HT1080 (cell line): ENCODE measurements at places on chromosomes 11 and 22. TPM values are rescaled to one million over a fixed set of nuclear protein-coding genes. Genes with fewer than 3 reads are reported as not detected.

DNA sequence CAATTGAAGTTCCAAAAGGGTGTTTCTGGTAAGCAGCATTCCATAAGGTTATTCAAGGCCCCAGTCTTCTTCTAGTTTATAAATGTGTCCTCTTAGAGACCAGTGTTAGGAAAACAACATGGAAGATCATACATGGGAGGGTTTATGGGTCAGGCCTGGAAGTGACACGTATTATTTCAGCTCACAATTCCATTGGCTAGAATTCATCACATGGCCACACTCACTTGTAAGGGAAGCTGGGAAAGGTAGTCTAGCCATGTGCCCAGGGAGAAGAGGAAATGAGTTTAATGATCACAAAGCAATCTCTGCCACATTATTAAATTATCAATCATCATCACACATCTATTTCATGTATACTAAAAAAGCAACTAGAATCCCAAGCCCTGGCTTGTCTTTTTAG, 181.7 kb upstream of the TBCEL start:
- DNase-seq = peak; percentile 42

GRCh38 chr22:49554296-49554625, 273.4 kb downstream of the BRD1 start:
- DNase-seq = no peak

- DNase-seq = no peak
These were observed 16.7 kb upstream of the CARD18 start for GRCh38 chr11:105156231-105156630.

BTG4 gene
- total RNA-seq = 0.39 TPM in 1 of 2 replicates, not detected in the other

DNA sequence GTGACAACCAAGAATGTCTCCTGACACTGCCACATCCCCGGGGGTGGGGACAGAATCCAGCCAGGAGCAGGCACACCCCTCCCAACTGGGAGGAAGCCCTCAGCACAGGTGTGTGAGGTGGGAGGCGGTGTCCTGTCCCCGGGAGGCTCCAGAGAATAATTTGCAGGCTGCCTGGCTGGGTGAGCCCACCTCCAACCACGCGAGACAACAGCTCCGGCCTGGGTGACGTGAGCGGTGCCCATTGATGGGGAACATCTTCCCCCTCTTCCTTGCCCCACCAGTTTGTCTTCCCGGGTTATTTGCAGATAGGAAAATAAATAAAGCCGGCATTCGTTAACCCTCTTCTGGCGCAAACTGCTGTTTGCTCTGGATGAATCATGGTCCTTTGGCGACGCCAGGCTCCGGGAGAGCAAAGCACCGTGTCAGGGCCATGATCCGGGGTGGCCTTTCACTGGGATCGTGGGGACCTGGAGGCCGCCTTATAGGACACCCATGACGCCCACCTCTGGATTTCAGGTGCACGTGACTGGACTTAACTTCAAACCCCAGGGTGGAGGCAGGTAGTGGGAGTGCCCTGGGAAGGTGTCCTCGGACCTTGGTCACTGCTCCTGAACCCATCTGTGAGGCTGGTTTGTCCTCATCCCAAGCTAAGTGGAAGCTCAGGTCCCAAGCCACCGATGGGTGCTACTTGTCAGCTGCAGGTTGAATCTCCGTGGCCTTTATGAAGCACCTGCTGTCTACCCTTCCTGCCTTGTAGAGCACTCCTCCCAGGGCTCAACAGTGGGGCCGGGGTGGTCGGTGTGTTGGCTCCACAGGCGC, 13.9 kb downstream of the CCND1 start:
- DNase-seq = peak; percentile 50

- peak; percentile 58 for DNase-seq
These were observed 7.7 kb downstream of the BLID start for GRCh38 chr11:122108192-122108799.

- peak; percentile 12 for DNase-seq
These were observed 65.8 kb downstream of the DEUP1 start for GRCh38 chr11:93396316-93396715.

DNA sequence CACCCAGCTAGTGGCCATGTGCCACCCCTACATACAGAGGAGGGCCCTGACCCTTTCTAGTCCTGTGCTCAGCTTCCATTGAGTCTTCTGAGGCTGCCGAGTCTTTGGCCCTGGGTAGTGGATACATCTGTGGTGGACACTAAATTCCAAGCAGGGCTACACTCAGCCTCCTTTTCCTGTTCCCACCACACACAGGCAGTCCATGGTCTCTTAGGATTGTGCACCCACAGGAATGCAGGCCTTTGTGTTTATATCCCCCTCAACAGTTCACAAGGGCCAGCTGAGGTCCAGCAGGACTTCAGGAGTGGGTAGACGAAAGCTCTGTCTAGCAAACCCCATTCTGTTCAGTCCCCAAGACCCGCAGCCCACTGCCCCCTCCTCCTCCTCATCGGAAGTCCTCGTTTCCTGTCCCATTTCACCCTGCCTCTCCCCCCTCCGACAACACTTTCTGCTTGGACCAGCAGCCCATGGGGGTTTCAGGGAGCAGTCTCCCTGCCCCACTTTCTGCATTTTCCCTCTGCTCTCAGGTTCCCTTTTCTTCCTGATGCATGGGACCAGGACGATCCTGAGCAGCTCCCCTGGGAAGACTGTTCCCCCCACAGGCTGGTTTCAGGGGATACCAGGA, 91.8 kb downstream of the SWAP70 start:
- peak; percentile 75 for DNase-seq

DNA sequence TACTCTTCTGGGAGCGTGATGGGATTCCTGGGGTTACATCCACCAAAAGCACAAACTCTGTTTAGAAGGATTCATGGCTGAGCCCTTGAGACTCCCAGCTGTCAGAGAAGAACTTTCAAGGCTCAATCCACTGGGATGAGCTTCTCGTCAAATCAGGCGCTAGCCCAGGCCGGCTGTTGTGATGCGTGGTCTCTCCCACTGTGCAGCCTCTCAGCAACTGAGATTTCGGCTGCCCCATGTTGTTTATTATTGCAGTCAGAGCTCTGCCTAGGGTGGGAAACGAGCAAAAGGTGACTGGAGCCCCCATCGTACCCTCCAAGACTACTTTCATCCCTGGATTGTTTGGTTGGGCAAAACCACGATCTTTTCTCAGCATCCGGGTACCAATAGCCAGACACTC, 251.6 kb downstream of the ETS1 start:
- DNase-seq = no peak

- DNase-seq = no peak
These were observed 52.6 kb downstream of the XRRA1 start for GRCh38 chr11:74896311-74896710.

- DNase-seq = no peak
These were observed 29.3 kb downstream of the SLN start for GRCh38 chr11:107682572-107682971.

DNA sequence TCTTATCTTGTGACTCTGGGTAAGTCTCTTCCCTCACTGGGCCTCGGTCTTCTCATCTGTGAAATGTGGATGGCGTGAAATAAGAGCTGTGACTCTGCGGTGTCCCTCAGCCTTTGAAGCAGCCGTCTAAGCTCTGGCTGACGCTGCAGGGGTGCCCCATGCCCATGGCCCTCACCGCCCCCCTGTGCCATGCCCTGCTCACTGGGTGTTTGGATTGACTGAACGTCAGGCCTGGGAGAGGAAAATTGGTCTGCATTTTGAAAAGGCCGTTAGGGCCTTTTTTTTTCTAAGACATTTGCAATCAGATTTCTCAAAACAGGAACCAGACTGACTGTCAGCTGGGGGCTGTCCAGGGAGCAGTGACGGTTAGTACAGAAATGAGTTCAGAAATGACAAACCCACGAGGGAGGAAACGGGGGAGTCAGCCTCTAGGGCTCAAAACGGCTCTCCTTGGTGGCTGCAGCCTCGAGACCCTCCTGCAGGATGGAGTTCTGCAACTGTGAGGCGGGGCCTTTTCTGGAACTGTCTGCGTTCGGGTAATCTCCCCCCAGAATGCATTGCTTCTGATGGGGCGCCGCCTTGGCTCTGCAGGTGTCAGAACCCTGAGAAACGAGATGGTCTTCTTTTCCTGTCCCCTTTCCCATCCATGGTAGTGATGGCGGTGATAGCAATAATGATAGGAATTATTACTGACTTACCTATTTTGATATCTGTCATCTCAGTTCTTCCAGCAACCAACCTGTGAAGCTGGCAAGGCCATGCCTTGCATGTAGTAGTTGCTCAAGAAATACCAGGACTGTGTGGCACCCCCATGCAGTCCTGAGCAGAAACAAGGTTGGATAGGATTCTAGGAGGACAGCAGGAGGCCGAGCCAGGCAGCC, 2.0 kb downstream of the GRK2 start:
- DNase-seq = no peak

DNA sequence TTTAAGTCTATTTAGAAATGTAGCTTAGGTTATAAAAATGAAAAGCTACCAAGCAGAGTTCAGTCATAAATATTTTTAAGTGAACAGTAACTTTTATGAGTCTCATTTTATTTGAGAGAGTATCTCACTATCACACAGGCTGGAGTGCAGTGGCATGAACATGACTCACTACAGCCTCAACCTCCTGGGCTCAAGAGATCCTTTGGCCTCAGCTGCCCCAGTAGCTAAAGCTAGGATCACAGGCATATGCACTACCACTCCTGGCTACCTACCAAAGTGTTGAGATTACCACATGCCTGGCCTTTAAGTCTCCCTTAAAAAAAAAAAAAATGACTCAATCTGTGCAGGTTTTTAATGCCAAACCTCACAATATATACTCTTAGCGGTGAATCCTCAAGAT, 34.7 kb upstream of the CLNS1A start:
- peak; percentile 71 for DNase-seq

DNA sequence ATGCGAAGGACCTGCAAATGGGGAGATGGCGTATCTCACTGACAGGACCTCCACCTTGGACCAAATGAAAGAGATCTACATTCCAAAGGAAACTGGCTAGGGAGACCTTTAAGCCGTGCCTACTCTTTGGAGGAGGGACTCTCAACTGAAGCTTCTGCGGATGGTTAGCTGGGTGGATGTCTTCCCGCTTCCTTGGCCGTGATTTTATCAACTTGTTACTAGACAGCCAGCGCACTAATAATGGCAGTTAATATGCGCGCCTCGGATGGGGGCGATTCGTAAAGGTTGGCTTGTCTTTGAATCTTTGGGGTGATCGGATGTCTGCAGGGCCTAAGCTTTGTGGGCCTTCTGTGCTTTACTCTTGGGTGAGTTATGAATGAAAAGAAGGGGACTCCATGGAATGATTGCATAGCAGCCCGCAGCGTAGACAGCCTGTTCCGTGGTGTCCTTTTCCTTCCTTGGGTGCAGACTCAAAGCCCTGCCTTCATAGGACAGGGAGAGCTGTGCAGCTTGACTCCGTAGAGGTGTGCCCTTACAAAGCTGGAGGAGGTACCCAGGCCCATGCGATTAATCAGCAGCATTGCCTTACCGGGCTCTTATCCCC, 1.5 kb downstream of the ZNRF3 start:
- no peak for DNase-seq

- no peak for DNase-seq
These were observed 65.7 kb downstream of the ABTB2 start for GRCh38 chr11:34292111-34292510.

- no peak for DNase-seq
These were observed 1295.0 kb downstream of the JRKL start for GRCh38 chr11:97684486-97685439.

APOL5 gene
- not detected in 2 replicates for total RNA-seq

- DNase-seq = no peak
These were observed 22.0 kb downstream of the GAB2 start for GRCh38 chr11:78395597-78395996.

DNA sequence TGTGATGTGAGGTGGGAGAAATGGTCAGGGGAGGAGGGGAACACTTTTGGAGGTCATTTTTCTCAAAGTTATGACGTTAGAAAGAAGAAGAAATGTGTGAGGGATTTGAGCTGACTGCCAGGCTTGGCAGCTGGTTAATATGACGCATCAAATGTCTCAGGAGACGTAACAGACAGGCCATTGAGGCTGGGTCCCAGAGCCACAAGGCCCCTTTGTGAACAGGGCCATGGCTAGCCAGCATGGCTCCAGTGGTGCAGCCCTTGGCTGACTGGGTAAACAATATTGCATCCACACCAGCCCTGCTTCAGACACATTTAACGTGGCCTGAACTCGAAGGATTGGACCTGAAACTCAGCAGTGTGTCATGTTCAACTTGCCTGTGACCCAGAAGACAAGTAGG, 34.3 kb downstream of the AMOTL1 start:
- no peak for DNase-seq

GRCh38 chr11:130623670-130624668, 175.5 kb downstream of the ADAMTS15 start:
- no peak for DNase-seq

DNA sequence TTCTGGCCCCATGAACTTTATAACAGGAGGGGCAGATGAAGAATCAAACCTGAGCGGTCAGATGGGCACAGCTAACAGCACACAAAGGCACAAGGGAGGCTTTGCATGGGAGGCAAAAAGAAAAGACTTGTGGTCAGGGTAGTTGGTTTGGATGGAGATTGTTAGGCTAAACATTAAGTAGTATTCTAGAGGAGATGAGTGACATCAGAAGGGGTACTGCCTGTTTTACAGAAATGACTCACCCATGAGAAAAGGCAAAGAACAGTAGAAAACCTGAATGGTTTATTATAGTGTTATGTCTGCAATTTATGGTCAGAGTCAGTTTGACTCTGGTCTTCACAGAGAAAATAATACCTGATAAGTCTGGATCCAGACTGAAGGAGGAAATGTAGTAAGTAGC, 129.8 kb upstream of the KIRREL3 start:
- DNase-seq = no peak

MMP27 gene
- total RNA-seq = not detected in 2 replicates

- DNase-seq = no peak
These were observed 225.7 kb downstream of the CTTN start for GRCh38 chr11:70623906-70624597.

SHANK2 gene
- total RNA-seq = 0.02 TPM in 1 of 2 replicates, not detected in the other

CHRDL2 gene
- total RNA-seq = not detected in 2 replicates

PHOX2A gene
- total RNA-seq = not detected in 2 replicates

GRCh38 chr11:13298765-13299164, 21.2 kb downstream of the BMAL1 start:
- no peak for DNase-seq

DNA sequence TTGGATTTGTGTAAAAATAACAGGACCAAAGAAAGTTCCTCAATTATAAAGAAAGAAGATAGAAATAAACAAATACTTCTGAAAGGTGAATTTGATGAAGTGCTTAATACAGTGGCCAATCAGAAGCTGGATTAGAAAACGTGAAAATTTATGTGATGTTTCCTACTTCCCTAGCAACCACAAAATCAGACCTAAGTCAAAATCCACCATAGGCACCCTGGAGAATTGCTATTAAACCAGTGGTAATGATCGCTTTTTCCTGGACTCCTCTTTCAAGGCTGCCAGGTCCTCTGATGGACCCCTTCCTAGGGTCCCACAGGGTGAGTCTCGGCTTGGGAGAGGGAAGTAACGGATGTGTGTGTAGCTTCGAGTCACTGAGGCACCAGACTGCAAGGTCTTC, 9.6 kb downstream of the WT1 start:
- DNase-seq = no peak

DNA sequence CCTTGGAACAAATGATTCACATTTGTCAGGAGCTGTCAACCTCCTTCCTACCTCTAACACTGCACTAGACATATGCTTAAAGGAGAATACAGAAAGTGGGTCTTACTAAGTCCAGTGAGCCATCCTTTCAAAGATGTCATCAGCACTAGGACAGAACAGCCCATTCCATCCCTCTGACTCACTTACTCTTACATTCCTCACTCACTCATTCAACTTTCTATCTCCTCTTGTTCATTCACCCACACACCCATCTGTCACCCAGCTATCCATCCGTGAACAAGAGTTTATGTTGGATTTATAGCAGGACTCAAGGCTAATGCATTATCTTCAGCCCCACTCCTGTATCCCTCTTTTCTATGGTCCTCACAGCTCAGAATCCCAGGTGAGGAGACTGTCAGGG, 9.1 kb downstream of the INSC start:
- peak; percentile 96 for DNase-seq
